Stimulated activated naive B cell treated with anti-CD40 and anti-IgM and Interleukin-4, amounts not matched to agents 10 μg/mL and 1 μg/mL and 100 μg/mL, for 72 hours (primary cell): ENCODE measurements at places on chromosomes 12 and 14.

- no peak for DNase-seq
Measured at GRCh38 chr14:58919217-58919616, 269.2 kb upstream of the DAAM1 start.

- DNase-seq = no peak
Measured at GRCh38 chr12:127214186-127214585, 1052.8 kb upstream of the TMEM132C start.

DNA sequence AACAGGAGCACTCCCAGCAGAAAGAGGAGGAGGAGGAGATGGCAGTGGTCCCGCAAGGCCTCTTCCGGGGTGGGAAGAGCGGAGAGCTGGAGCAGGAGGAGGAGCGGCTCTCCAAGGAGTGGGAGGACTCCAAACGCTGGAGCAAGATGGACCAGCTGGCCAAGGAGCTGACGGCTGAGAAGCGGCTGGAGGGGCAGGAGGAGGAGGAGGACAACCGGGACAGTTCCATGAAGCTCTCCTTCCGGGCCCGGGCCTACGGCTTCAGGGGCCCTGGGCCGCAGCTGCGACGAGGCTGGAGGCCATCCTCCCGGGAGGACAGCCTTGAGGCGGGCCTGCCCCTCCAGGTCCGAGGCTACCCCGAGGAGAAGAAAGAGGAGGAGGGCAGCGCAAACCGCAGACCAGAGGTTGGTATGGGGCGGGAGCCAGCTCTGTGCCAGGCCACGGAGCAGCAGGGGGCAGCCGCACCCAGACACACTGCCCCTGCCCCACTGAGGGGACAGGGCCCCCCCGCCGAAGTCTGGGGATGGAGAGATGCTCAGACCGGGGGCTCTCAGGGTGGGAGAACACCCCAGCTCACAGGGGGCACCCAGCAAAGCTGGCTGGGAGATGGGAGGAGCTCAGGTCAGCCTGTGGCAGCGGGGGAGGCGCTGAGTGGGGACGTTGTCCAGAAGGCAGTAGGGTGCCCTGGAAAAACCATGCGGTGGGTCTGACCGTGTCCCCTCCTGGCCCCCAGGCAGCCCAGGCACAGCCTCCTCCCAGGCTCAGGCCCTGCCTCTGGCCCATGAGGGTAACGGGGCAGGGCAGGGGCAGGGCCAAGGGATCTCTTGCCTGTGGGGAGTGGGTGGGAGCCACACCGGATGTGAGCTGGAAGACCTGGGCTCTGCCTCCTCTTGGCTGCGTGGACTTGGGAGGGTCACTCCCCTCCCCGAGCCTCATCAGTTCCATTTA lies 9.8 kb downstream of the CHGA start:
- DNase-seq = no peak

DNA sequence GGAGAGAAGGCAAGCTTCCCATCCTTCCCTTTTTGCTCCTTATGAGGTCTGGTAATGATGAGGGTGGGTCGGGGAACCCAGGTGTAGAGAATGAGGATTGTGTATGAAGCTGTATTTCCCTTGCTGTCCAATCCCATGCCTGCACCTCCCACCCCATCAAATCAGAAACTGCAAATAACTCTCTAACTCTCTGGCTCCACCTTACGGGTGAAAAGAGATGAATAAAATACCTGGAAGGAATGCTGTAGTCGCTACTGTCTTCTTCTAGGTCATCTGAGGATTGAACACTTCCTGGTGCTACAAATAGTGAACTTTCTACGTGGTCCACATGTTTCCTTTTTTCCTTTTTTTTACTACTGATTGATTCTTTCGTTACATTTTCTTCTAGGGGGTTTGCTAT lies 38.9 kb upstream of the DICER1 start:
- DNase-seq = no peak

GRCh38 chr14:28703482-28703881 lies 63.1 kb upstream of the FOXG1 start:
- no peak for DNase-seq

DNA sequence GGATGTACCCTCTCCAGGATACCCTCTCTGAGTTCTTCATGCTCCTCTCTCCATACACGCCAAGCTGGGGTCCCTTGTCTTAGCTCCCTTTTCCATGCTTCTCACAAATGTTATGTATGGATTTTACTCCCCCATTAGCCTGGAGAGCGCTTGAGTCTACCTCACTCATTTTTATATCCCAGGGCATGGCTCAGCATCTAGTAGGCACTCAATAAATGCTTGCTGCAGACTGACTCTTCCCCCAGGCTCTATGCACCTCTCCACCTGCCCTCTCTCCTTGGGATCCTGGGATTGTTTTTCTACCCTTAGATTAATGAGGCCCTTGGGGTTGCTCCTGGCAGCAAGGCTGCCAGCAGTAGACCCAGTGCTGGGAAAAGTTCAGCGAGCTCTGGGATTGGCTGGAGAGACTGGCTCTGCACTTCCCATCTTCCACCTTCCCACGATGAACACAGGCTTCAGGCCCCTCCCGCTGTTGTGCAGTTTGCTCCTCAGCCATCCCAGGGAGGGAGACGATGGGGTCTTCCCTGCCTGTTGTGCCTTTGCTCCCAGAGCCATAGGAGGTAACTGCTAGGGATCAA lies 2.2 kb downstream of the NRIP2 start:
- no peak for DNase-seq

DNA sequence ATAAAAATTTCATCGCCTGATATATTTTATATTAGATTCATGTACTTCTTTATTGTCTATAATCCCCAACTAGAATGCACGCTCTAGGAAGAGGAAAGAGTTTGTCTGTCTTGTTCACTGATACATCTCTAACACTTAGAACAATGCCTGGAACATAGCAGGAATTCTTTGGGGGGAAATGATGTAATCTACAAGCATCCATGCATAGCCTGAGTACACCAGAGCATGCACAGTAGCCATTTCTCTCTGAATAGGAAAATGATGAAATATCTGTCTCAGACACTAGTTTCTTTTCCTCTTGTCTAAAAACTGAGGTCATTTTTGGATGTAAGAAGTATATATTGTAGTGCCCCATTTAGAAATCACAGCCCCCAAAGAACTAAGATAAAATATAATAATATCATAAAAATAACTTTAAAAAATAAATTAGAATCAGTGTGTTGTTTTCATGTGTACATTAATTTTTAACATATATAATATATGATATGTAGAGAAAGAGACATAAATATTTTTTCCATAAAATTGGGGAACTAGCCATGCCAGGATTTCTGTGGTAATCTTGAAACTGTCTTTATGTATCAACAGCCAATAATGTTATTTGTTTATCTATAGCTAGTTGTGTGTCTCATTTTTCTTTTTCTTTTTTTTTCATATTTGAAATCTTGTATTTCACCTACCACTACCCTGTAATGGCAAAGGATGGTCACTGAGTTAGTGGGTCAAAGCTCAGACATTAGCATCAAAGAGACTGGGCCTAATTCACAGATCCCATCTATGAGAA lies 155.6 kb upstream of the TMCC3 start:
- DNase-seq = no peak

- no peak for DNase-seq
Measured at GRCh38 chr14:79502751-79503148, 708.6 kb downstream of the DIO2 start.

DNA sequence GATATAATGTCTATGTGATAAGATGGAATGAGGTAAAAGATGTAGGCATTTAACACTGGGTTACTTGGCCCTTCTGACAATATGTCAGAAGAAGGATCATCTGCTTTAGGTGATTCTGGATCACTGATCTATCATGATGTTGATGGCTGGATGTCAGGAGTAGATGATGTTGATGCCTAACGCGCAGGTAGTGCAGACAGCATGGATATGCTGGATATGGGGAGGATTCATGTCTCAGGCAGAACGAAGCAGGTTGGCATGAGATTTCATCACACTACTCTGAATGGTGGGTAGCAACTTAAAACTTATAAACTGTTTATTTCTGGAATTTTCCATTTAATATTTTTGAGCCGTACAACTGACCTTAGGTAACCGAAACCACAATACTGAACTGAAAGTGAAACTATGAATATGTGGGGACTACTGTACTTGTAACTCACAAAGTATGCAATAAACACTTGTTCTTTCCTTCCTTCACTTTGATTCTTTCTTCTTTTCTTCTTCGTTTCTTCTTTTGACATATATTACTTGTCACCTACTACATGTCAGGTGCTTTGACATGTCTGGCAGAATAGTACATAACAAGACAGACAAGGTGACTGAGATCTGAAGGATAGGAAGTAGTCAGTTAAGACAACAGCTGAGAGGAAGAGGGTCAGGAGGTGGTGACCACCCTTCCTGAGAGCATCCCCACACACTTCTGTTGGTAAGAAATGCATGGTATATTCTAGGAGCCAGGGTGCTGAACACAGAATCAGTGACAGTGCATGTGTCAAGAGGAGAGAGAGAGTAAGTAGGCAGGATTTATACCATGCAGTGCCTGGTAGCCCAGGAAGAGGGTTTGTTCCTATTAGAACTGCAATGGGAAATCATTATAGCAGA lies 238.8 kb downstream of the PPFIA2 start:
- DNase-seq = no peak

DNA sequence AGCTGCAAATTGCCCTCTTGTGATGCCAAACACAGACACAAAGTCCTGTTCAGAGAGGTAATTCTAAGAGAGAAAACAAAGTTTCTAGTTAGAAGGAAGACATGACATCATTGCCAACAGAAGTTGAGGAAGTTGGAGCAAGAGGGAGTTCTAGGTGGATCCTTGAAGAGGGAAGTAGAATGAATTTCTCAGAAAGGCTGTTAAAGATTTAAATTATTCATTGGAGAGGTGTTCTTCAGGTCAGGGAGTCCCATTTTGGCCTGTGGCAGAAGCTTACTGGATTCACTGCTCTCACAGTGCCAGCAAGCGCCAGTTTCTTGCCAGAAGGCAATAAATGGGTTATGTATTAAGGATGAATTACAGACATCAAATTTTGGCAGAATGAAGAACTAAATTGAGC lies 15.3 kb downstream of the TSFM start:
- no peak for DNase-seq

GRCh38 chr12:5522432-5523335 lies 90.8 kb downstream of the NTF3 start:
- no peak for DNase-seq

- no peak for DNase-seq
Measured at GRCh38 chr12:82872088-82872487, 185.4 kb downstream of the TMTC2 start.

GRCh38 chr12:117968826-117969659 lies at the start of gene KSR2:
TSS of gene KSR2 (minus strand) at chr12:117968990. CDS start at chr12:117968255, 735 bp downstream.
- peak; percentile 65 for DNase-seq

DNA sequence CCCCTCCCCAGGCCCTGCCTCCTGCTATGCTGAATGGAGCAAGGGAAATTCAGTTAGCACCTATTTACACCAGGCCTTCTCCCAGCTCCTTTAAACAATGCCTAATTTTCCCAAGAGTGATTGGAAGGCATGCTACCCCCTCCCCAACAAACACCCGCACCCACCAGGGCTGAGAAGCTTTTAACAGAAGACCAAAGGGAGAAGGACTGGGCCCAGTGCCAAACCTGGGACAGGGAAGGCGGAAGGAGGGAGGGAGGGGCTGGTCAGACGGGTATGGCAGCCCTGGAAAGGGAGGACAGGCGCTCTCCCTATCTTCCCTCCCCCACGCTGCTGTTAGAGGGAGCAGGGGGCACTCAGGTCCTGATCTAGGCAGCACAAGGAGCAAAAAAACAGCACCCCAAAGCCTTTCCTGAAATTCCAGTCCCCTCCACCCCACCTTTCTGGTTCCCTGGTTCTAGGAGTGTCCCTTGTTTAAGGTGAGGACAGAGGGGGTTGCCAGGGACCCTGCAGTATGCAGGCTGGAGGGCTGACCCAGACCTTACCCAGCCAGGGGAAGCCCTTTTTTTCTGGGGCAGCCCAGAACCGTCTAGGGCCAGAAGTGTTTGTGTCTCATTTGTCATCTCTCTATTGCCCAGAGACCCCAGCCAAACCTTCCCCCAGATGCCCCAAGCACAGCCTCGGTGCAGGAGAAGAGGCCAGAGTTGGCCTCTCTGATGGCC lies 2.4 kb upstream of the KRT8 start:
- no peak for DNase-seq

- peak; percentile 71 for DNase-seq
Measured at GRCh38 chr12:47361389-47362021, 281.7 kb upstream of the AMIGO2 start.

GRCh38 chr12:52415870-52416750 lies 10.0 kb upstream of the KRT82 start:
- DNase-seq = no peak

GRCh38 chr12:123267991-123268843 lies 3.4 kb downstream of the CDK2AP1 start:
- DNase-seq = no peak

DNA sequence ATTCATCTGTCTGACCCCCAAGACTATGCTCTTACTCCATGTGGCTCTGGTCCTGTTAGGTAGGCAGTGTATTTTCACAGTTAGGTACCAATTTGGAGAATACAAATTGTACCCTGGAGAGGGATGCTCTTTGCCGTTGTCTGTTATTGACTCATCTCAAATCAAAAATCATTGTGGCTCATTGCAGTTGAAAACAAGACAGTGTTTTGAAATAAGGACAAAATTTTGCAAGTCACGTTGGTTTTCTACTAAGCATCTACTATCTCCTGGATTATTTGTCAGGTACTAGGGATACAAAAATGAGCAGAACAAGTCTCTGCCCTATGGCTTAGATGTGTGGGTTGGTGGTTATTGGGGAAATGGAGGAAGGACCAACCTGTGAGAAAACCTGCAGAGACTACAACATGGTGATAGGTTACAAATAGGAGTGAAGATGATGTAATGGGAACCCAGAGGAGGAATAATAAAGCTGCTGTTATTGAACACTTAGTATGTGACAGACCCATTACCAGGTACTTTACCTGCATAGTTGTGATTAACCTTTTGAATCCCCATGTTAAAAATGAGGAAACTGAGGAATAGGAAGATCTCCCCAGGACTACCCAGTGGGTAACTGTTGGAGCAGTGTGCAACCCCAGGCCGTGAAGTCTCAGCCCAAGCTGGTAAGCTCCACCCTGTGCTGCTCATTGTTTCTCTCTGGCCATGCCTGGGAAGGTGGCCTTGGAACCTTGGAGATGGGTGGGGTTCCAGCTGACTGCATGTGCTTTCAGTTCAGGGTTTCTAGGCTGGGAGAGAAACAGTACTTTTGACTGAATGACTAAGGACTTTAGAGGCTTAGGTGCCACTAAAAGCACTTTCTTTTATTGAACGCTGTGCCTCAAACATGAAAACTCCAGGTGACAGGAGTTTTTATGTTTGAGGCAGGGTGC lies 72.9 kb upstream of the SRSF5 start:
- DNase-seq = no peak

- no peak for DNase-seq
Measured at GRCh38 chr12:30756074-30756473, 1.3 kb upstream of the CAPRIN2 start.

GRCh38 chr12:108801736-108802100 lies 55.7 kb downstream of the SSH1 start:
- no peak for DNase-seq

GRCh38 chr14:25516838-25517237 lies 466.9 kb upstream of the STXBP6 start:
- DNase-seq = no peak

DNA sequence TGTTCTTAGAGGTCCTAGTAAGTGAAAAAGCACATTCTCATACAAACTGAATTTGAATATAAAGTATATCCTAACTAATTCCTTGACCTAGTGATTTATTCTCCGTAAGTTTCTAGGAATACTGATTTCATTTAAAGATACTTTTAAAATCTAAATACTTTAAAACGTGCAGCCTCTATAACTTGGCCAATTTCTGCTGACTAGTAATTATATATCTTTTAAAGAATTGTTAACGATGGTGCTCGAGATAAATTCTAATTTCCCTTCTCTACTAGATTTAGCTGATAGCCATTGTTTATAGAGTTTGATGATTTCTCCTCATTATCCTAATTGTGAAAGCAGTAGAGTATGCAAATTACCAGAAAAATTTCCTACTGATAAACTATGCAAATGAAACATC lies 257.9 kb downstream of the ADAMTS20 start:
- no peak for DNase-seq
